ENCODE measurements at places on chromosomes 2 and 18.

- DNase-seq, result no peak
These were observed 29.6 kb downstream of the TNS1 start for GRCh38 chr2:217973008-217973787.

DNA sequence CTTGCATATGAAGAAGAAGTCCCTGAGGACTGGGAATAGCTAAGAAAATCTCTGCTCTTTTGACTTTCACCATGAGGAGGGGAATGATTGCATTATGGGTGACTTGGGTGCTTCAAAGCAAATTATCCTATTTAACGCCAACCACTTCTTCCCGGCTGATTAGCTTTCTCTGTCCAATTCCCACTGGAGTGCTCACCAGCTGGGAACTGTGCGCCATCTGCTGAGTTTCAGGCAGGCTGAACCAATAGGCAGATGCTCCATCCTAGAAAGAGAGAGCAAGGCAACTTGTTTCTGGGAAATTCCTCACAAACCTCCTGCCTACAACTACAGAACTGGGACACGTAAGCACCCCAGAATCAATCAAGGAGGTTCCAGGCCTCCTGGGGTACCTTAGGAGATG lies 49.4 kb downstream of the POLE4 start:
- DNase-seq, result no peak

DNA sequence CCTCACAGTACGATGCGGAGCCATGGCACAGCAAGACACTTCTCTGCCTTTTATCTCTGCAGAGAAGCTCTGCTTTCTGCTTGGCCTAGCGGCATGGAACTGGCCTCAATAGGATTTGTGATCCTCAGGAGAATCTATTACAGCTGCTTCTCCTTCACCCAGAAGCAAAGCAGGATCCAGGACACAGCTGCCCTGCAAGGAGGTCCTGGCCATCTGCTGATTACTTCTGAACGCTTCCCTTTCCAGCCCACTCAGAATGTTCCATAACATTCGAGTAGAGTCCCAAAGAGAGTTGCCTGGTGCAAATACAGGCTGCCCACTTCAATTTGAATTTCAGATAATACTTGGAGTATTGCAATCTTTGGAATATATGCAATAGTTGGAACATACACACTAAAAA lies 29.2 kb upstream of the KCNS3 start:
- no peak for DNase-seq

DNA sequence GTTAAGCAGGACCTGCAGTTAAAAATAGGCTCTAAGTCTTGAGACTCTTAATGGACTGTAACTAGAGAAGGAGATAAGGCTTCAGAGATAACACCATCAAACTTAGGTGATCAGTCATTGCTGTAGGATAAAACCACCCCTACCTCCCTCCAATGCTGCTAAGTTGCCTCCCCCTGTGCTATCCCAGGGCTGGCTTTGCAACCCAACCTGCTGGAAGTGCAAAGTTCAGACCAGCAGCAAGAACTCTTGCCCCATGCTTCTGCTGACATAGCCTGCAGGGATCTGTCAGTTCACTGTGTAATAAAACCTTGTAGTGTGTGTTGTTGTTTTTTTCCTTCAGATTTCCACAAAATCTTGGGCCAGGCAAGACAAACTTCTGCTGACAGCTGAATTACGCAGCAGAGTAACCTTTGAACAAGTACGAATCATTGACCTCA lies 57.4 kb upstream of the EPB41L3 start:
- DNase-seq, result no peak

GRCh38 chr2:239283961-239284795 lies 116.6 kb downstream of the HDAC4 start:
- DNase-seq, result no peak

- DNase-seq, result no peak
These were observed 15.9 kb downstream of the GTF3C3 start for GRCh38 chr2:196783431-196784094.

All from AG09319 (cell line).